ENCODE measurements at places on chromosomes 7 and 10.
A peak's percentile ranks its signal among the peaks of the same experiment; 100 is the strongest.

DNA sequence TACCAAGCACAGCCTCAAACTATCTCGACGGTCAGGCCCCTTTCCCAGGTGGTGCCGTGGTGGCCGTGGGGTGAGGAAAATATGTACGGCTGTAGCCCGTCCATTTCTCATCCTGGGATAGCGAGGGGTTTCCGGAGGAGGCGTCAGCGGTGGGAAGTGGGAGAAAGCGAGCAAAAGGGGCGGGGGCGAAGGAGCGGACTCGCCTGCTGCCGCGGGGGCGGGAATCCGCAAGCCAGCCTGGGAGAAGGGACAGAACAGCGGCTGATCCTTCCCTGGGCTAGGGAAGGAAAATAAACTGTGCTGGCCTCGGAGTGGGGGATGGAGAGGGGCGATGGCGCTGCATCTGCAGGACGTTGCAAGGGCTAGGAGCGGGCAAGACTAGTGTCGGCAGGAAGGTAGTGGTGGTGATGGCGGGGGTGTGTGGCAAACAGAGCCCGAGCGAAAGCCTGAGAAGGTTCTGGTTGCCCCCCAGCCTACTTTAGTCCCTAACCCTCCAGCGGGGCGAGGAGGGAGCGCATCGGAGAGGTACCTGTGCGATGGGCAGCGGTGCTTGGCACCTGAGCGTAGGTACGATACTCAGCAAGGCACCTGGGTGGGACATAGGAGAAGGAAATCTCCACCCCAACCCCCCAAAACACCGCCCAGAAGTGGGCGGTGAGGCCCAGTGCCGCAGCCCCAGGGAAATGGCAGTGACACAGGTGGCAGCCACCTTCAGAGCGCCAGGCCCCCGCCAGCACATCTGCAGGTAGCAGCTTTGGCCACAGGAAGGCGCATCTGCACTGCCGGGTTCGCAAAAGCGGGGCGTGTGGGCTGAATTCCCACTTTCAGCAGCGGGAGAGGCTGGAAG, 49.9 kb upstream of the STEAP1B start:
- H3K27ac ChIP-seq, result no peak overlapping the region
- peaks cover 73% of the 10 kb centered on the region for H3K27me3 ChIP-seq
- peak overlapping the region; percentile 56 for H3K4me3 ChIP-seq
- DNase-seq, result no peak

- H3K27me3 ChIP-seq, result no peaks in the 10 kb centered on the region
- no peak overlapping the region for H3K4me3 ChIP-seq
- H3K27ac ChIP-seq, result no peak overlapping the region
- no peak for DNase-seq
- H3K36me3 ChIP-seq, result no peaks in the 10 kb centered on the region
Measured at GRCh38 chr7:91512958-91513357, 248.7 kb downstream of the FZD1 start.

GRCh38 chr10:117553815-117554172, 11.2 kb downstream of the EMX2 start:
- DNase-seq, result no peak
- peak overlapping the region; percentile 82 for H3K27ac ChIP-seq
- H3K27me3 ChIP-seq, result peaks cover 68% of the 10 kb centered on the region
- peaks cover 9% of the 10 kb centered on the region for H3K4me1 ChIP-seq
- no peak overlapping the region for H3K4me3 ChIP-seq

DNA sequence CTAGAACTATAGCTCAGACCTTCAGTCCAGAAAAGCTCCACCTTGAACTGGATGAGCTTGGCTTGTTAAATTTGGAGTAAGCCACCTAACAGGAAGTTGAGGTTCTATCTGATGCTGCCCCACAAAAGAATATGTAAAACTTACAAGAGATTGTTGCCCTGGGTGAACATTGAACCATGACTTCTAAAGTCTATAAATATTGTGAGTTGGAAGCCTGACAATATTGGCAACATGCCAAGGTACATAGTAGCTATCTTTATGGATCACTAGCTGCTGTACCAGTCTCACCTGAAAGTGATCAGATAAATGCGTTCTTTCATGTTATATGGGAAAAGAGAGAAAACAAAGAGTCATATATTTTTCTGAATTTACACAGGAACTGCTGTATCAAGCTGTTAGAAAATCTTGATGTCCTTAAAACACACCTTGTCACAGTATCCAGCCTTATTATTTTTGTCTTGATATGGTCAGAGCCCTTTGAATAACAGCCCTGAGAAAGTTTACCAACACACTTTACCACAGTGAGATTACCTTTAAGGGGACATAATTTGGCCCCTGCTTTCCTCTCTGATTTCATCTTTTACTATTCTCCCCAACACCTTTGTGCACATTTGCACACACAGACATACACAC, 92.0 kb downstream of the LSMEM1 start:
- H3K36me3 ChIP-seq, result no peaks in the 10 kb centered on the region
- H3K27me3 ChIP-seq, result peaks cover 4% of the 10 kb centered on the region
- H3K4me1 ChIP-seq, result no peaks in the 10 kb centered on the region
- no peak overlapping the region for H3K27ac ChIP-seq
- no peak for DNase-seq

GRCh38 chr10:46556515-46557318, at the start of gene GPRIN2:
Gene GPRIN2 (minus strand): TSS chr10:46556658. CDS start chr10:46550736, 5,922 bp downstream.
- no peak within 1 kb of the TSS for H3K4me3 ChIP-seq
- H3K36me3 ChIP-seq, result no peaks in the 10 kb centered on the region
- DNase-seq, result no peak
- no peaks in the 10 kb centered on the region for H3K4me1 ChIP-seq

DNA sequence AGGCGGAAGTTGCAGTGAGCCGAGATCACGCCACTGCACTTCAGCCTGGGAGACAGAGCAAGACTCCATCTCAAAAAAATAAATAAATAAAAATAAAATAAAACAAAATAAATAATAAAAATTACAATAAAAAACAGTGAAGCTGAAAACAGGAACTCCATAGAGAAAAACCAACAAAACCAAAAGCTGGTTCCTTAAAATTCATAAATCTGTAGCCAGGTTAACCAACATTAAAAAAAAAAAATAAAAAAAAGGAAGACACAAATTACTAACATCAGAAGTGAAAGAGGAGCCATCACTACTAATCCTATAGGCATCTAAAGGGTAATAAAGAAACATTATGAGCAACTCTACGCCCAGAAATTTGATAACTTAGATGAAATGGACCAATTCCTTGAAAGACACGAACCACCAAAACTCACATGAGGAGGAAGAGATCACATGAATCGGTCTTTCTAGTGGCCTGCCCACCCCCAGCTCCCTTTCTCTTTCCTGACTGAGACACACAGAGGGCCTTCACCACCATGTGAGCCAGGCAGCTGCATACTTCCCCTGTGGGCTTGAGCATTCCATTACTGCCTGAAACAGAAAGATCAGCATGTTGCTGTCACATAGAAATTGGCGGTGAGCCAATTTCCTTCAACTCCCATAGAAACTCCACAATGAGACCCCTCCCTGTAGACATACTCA, 208.7 kb downstream of the MAD1L1 start:
- peaks cover 11% of the 10 kb centered on the region for H3K36me3 ChIP-seq
- H3K4me3 ChIP-seq, result no peak overlapping the region
- DNase-seq, result no peak
- peaks cover 4% of the 10 kb centered on the region for H3K4me1 ChIP-seq
- H3K27me3 ChIP-seq, result peaks cover 4% of the 10 kb centered on the region
- no peak overlapping the region for H3K27ac ChIP-seq

GRCh38 chr10:131675104-131675503, 225.7 kb upstream of the PPP2R2D start:
- H3K4me3 ChIP-seq, result no peak overlapping the region
- H3K27me3 ChIP-seq, result no peaks in the 10 kb centered on the region
- H3K36me3 ChIP-seq, result no peaks in the 10 kb centered on the region
- no peaks in the 10 kb centered on the region for H3K4me1 ChIP-seq
- no peak overlapping the region for H3K27ac ChIP-seq

DNA sequence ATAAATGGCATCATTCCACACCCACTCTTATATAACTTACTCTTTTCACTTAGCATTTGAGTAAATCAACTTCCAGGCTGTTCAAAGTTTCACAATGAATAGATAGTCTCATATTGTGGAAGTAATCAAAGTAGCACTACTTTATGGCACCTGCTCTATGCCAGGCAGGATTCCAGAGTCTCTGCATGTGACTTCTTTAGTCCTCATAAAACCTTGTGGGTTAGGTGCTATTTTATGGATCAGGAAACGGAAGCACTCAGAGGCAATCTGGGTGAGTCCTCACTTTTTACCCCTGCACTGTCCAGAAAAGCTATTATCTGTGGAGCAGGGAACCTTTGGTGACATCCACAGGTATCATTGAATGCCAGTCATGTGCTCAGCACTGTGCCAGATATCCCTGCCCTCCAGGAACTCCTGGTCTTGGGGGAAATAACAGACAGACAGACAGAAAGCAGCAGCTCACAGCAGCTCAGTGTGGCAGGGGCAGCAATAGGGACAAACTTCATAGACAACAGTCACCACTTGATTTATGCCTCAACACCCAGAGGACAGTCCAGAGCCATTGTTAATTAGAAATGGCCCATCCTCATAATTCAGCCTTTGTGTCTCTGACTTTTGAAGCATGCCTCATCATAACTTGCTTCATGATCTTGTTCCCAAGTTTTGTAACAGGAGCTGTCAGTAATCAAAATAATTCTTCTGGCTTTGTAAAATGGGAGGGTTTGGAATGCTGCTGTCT, 160.6 kb downstream of the SEC23IP start:
- H3K27ac ChIP-seq, result no peak overlapping the region
- no peak overlapping the region for H3K4me3 ChIP-seq
- no peaks in the 10 kb centered on the region for H3K36me3 ChIP-seq
- H3K27me3 ChIP-seq, result peaks cover 7% of the 10 kb centered on the region
- no peak for DNase-seq

DNA sequence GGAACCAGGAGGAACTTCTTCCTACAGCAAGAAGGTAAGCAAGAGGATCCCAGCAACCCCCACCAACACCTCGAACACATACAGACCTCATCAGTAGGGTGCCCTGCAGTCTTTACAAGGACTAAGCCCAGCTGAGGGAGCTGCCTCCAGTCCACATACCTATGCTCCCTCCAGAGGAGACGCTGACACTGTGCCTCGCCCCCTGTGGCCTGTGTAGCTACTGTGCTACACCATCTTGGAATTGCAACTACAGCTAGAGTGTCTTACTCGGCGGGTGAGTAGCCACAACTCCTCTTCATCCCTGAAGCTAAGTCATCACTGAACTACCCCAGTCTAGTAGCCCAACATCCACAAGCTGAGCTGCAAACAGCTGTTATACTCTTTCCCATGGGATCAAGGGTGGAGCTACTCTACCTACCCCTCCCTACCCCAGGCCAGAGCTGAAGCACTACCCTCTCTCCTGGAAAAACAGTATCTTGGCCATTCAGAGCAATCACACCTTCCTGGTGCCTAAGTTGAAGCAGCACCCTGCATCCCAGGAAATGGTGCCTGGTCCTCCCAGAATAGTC, 42.2 kb upstream of the CAMK2B start:
- no peak for DNase-seq
- no peak overlapping the region for H3K4me3 ChIP-seq
- peaks cover 12% of the 10 kb centered on the region for H3K4me1 ChIP-seq
- no peak overlapping the region for H3K27ac ChIP-seq
- no peaks in the 10 kb centered on the region for H3K36me3 ChIP-seq

- no peaks in the 10 kb centered on the region for H3K36me3 ChIP-seq
- no peak for DNase-seq
- no peaks in the 10 kb centered on the region for H3K4me1 ChIP-seq
Measured at GRCh38 chr7:42238709-42239366, 1.8 kb upstream of the GLI3 start.

DNA sequence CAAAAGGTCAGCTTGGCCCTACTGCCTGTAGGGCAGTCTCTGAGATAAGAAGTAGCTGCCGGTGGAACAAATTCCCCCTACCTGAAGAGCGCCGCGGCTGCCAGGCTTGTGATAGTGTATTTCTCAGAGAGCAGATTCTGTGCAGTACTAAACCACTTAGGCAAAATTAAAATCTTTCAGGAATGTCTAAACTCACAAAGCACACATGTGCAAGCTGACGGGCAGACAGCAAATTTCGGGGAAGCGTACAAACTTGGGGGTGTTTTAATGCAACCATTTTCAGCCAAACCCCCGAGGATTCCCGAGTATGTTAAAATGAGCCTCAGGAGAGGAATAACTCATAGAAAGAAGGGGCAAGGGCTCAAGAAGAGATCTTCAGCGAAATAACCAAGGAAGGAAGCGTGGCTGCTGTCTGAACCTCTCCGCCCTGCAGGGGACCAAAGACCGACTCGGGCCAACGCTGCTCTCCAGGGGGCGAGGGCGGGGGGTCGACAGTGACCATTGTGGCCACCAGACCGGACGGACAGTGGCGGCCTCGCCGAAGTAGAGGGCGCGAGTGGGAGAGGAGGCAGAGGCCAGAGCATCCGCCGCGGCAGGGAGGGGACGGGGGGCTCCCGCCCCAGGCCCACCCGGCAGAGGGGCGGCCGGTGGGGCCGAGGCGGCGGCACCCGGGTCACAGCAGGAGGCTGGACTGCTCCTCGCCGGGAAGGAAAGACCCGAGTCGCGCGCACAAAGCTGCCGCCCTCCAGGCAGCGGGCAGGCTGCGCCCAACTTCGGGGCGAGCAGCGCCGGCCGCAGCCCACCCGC, 819 bp downstream of the HYCC1 start:
- H3K4me3 ChIP-seq, result no peak overlapping the region
- H3K27me3 ChIP-seq, result no peaks in the 10 kb centered on the region
- no peaks in the 10 kb centered on the region for H3K36me3 ChIP-seq
- no peak overlapping the region for H3K27ac ChIP-seq

DNA sequence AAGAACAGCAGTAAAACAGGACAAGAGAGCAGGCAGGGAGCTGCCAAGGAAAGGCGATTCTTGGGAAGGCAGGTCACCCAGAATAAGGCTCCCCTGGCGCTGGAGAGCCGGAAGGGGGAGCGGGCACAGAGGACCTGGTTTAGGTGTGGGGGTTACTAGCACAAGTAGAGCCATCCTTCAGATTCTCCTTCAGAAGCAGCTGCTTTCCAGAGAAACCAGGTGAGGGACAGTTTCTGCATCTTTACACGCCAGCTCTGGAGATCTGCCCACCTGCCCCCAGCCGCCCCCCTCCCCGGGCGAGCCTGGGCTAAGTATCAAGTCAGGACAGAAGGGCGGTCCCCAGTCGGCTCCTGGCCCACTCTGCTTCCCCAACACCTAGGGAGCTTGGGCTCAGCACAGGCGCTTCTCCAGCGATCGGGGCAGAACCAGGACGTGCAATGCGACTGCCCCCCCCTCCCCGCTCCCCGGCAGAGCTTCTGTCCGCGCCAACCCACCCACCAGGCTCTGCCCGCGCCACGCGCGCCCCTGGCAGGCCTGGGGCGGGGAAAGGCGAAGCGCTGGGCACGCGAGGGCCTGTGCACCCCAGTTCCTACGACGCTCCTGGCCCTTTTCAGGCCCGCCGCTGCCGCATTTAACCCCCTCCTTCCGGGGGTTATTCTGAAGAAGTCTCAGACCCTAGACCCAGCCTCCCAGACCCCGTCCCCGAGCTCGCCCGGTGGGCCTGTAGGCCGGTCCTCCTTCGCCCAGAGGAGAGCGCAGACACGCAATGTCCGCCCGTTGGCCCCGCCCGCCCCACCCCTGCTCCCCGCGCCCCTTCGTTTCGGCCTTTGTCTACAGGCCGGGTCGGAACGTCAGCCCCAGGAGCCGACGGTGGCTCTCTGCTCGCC, 4.4 kb upstream of the EN2 start:
- peak overlapping the region; percentile 12 for H3K27ac ChIP-seq
- H3K4me1 ChIP-seq, result no peaks in the 10 kb centered on the region
- H3K4me3 ChIP-seq, result no peak overlapping the region
- H3K27me3 ChIP-seq, result peaks cover 66% of the 10 kb centered on the region
- no peaks in the 10 kb centered on the region for H3K36me3 ChIP-seq

- no peak overlapping the region for H3K4me3 ChIP-seq
- DNase-seq, result no peak
- no peaks in the 10 kb centered on the region for H3K4me1 ChIP-seq
- no peak overlapping the region for H3K27ac ChIP-seq
- H3K27me3 ChIP-seq, result no peaks in the 10 kb centered on the region
Measured at GRCh38 chr7:132709971-132710567, 133.8 kb upstream of the PLXNA4 start.

GRCh38 chr10:80473692-80474596, 19.8 kb downstream of the TSPAN14 start:
- no peak overlapping the region for H3K4me3 ChIP-seq
- peaks cover 76% of the 10 kb centered on the region for H3K4me1 ChIP-seq
- H3K36me3 ChIP-seq, result peaks cover 60% of the 10 kb centered on the region
- peak overlapping the region; percentile 97 for H3K27ac ChIP-seq
- no peaks in the 10 kb centered on the region for H3K27me3 ChIP-seq

Measured in activated T-helper 1 cell treated with anti-CD3 and anti-CD28 coated beads, Interleukin-12 subunit alpha, Interleukin-12 subunit beta, Interleukin-2, Interleukin-4 antibody, amounts not matched to agents 30 ng/mL and 10 ng/mL and 1 ng/mL, durations not matched to agents 14 hours and 24 hours and 36 hours (primary cell).